COLO829 (cell line): ENCODE measurements at places on chromosomes 4 and X.
A peak's percentile ranks its signal among the peaks of the same experiment; 100 is the strongest.

- no peak for DNase-seq
Observed at GRCh38 chr4:176002007-176002613, 63.5 kb upstream of the WDR17 start.

GRCh38 chr4:17921451-17921850 lies 100.1 kb downstream of the LCORL start:
- no peak for DNase-seq

DNA sequence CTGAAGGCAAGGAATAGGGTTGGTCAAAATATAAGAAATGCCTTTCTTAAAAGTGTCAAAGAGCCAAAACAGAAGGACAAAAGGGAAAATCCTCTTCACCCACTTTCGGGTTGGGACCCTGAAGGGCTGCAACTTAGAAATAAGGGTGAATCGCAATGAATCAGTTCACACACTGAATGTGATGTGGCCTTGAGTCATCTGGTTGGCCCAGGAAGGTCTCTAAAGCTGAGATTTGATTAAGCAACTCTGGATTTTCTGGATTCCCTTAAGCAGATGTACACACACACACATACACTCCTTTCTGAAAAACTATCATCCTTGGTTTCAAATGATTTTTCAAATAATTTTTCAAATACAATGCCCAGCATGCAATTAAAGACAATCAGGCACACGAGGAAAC lies 13.1 kb downstream of the TAB3 start:
- no peak for DNase-seq

DNA sequence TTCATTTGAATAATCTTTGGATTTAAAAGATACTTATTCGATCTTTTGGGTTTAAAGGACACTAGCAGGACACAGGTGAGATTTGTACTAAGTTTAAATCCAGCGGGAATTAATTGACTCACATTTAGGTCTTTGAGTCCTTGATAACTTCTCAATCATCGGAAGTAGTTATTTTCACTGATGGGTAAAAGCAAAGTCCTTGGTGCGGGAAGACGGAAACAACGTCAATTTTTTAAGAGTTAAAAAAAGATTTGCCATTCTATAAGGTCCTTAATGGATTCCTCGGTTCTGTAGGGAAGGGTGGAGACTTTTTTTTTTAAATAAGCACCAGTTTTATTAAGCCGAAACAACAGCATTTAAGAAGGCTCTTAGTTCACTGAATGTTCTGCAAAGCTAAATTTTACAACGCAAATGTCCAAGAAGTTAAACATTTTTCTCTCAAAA lies 2.9 kb downstream of the TMSB4X start:
- DNase-seq, result no peak

- no peak for DNase-seq
Observed at GRCh38 chr4:111011458-111011857, 388.6 kb upstream of the PITX2 start.

GRCh38 chrX:107324493-107325310 lies 118.3 kb downstream of the DNAAF6 start:
- no peak for DNase-seq

GRCh38 chr4:152935631-152936445 lies at the start of gene FHDC1:
FHDC1 (plus strand) TSS chr4:152936323; CDS start chr4:152943058, 6,735 bp downstream.
- no peak for DNase-seq

- DNase-seq, result no peak
Observed at GRCh38 chrX:44432641-44433040, 89.2 kb upstream of the EFHC2 start.

GRCh38 chr4:159012381-159012780 lies 90.5 kb upstream of the RAPGEF2 start:
- no peak for DNase-seq

DNA sequence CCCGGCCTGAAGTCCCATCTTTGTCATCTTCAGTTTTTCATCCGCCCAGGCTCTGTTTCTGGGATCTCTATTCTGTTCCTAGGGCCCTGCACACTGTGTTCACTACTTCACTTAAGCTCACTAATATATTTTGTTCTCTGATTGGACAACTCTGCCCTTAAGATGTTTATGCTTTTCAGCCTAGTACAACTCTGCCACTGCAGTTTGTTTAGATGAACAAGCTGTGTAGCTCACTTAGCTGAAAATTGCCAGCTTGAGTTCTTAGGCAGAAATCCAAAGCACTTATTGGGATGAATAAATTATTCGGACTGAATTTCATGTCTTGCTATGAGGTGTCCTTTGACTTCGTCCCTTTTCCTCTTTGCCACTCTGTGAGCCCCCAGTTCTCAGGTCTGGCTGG lies 60.8 kb downstream of the NYX start:
- no peak for DNase-seq

DNA sequence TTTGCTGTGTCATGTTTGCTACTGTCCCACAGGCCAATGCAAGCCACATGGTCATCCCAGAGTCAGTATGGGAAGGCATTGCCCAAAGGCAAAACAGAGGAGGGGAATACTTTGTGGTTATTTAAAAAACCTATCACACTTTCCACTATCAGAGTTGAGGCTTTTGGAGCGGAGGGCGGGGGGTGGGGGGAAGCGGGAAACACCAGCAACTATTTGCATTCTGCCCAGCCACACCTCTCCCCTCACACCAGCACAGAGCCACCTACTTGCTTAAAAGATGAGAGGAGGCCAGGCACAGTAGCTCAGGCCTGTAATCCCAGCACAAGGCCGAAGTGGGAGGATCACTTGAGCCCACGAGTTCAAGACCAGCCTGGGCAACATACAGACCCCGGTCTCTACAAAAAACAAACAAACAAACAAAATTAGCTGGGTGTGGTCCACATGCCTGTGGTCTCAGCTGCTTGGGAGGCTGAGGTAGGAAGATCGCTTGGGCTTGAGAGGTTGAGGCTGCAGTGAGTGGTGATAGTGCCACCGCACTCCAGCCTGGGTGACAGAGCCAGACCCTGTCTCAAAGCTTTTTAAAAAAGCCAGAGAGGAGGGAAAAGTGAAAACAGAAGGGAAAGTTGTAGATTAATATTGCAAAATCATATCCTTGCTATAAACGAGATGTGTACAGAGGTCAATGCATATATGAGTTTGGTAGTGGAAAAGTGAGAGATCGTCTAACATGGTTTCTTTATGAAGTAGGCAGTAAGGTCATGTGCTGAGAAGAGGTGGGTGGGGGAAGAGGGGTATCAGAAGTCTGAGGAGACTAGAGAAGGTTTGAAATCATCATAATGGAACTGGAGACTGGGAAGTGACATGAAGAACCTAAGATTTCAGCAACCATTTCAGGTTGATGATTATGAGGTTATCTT lies 1.9 kb upstream of the CHST7 start:
- no peak for DNase-seq

GRCh38 chrX:1528884-1529203 lies 8.1 kb downstream of the P2RY8 start:
- DNase-seq, result no peak

DNA sequence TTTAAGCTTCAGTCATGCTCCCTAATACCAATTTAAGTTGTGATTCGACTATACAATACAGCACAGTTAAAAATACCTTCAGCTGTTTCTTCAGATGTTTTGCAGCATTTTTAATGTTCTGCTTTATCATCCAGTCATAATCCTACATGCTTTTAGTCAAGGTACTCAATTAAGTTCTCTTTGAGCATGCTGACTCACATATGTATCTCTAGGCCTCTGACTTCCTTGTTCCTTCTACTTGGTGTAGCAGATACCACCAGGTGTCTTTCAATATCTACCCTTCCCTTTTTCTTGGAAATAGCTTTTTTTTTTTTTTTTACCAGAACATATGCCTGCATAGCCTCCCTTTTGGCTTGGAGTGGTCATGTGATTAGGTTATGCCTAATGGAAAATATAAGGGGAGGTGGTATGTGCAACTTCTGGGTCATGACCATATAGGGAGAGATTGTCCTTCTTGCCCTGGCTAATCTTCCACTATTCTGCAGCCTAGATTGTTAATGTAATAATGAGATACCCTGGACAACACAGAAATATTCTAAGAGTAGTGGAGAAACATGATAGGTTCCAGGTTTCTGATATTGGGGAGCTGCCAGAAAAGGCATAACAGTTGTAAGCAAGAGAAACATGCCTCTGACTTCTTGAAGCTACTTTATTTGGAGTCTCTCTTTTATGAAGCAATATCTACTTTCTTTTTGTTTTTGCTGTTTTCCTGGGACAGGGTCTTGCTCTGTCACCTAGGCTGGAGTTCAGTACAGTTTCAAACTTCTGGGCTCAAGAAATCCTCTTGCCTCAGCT lies 737.2 kb upstream of the SLIT2 start:
- DNase-seq, result no peak

- no peak for DNase-seq
Observed at GRCh38 chr4:105755375-105755774, 46.8 kb downstream of the GSTCD start.

DNA sequence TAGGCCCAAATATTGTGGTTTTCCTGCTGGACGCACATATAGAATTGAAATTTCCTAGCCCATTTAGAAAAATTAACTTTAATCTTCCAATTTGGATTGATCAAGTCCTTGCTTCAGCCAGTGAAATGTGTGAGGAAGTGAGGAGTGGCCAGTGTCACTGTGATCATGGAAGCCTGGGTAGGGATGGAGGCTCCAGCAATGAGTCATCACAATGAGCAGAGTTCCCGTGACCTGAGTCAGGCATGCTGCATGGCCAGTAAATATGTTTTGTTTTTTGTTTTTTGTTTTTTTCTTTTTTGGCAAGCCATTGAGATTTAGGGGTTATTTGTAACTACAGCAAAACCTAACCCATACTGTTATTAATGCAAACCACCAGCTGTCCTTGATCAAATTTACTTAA lies 52.1 kb downstream of the IDS start:
- peak; percentile 56 for DNase-seq

- no peak for DNase-seq
Observed at GRCh38 chr4:53693909-53694308, 102.6 kb upstream of the LNX1 start.

DNA sequence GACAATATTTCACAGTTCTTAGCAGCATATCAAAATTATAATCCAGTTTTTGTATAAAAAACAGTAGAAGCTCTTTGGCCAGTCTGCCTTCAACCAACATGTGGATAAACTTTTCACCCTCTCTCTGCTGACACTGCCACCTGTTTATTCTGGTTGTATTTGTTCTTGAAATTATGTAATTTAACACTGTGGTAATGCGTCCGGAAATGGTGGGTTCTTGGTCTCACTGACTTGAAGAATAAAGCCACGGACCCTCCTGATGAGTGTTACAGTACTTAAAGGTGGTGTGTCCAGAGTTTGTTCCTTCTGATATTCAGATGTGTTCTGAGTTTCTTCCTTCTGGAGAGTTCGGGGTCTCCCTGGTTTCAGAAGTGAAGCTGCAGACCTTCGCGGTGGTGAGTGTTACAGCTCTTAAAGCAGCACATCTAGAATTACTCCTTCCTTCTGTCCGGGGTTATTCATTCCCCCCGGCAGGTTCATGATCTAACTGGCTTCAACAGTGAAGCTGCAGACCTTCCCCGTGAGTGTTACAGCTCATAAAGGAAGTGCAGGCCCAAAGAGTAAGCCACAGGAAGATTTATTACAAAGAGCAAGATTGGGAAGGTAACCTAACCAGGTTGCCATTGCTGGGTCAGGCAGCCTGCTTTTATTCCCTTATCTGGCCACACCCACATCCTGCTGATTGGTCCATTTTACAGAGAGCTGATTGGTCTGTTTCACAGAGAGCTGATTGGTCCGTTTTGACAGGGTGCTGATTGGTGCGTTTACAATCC lies 15.7 kb downstream of the FAM184B start:
- no peak for DNase-seq

DNA sequence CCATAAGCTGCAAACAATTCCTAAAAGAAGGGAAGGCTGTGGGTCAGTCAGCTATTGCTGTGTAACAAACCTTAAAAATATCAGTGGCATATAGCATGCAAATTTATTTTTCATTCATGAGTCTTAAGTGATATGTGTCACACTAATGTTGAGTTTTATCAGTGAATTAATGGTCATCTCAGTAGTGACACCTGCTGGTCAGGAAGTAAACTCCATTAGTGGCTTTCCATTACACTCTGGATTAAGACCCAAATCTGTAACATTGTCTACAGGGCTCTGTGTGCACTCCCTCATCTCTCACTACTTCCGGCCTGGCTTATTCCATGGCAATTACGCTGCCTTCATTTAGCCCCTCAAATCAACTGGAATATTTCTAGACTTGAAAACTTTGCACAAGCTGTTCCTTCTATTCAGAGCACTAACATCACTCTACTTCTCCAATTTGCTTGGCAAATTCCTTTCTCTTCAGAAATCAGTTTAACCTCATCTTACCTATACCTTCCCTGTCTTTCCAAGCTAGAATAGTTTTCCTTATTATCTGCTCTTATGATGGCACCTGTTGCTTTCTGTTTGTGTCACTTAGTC lies 217.3 kb upstream of the TAPT1 start:
- DNase-seq, result peak; percentile 54

DNA sequence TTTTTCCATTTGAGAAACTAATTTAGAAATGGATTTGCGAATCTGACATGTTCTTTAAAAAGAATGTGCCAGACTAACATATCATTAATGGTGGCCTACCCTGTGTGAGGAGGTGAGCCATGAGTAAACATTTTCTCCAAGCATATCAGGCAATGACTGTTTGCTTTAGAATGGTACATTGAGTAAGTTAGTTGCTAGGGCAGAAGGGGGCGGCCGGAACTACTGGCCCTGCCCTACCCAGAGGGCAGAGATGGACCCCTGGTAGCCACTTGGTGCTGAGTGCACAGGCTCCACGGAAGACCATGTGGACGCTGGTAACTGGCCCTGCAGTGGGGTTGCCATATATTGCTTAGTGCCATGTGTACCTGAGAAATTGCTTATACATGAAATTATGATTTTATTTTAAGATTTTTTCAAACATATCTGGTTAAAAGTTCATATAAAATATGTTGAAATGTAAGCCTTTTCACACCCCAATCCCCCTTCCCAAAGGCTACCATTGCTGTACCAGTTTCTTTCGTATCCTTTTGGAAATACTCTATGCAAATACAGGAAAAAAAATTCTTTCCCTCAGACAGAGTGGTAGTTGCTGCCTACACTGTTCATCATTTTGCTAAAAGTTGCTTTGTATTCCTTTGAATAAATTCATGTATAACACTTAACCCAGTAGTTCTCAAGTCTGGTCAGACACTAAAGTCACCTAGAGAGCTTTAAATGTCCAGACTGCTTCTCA lies 8.8 kb downstream of the FNIP2 start:
- DNase-seq, result no peak

DNA sequence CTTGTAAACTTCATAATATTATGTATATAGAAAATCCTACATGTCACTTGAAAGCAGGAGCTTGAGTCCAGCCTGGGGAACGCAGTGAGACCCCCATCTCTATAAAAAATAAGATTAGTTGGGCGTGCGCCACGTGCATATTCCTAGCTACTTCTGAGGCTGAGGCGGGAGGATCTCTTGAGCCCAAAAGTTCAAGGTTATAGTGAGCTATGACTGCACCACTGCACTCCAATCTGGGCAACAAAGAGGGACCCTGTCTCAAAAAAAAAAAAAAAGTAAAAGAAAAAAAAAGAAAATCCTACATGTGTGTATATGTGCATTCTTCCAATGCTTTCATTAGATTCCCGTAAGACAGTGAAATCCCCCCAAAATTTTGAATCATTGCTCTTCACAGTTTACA lies 1.7 kb downstream of the SEC31A start:
- DNase-seq, result no peak

DNA sequence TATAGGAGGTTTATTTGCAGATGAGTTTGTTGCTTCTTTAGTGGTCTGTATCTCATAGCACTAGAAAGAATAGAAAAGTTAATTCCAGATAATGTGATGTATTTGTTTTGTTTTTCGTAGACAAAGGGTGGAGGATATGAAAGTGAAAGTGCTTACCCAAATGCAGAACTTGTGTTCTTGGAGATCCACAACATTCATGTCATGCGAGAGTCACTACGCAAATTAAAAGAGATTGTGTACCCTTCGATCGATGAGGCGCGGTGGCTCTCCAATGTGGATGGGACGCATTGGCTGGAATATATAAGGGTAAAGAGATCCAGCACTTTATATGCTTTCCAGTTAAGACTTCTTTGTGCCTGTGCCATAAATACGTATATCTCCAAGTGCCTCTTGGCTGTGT lies 43.3 kb downstream of the MTMR1 start:
- no peak for DNase-seq
